CD4-positive, alpha-beta T cell treated with Interleukin-4 for 4 hours (primary cell): ENCODE measurements at places on chromosomes 3 and 15.

- DNase-seq: peak; percentile 57
Measured at GRCh38 chr3:12891985-12892839, 50.8 kb upstream of the RPL32 start.

GRCh38 chr3:124967964-124968363 is 33.4 kb upstream of the MUC13 start:
- DNase-seq: no peak

DNA sequence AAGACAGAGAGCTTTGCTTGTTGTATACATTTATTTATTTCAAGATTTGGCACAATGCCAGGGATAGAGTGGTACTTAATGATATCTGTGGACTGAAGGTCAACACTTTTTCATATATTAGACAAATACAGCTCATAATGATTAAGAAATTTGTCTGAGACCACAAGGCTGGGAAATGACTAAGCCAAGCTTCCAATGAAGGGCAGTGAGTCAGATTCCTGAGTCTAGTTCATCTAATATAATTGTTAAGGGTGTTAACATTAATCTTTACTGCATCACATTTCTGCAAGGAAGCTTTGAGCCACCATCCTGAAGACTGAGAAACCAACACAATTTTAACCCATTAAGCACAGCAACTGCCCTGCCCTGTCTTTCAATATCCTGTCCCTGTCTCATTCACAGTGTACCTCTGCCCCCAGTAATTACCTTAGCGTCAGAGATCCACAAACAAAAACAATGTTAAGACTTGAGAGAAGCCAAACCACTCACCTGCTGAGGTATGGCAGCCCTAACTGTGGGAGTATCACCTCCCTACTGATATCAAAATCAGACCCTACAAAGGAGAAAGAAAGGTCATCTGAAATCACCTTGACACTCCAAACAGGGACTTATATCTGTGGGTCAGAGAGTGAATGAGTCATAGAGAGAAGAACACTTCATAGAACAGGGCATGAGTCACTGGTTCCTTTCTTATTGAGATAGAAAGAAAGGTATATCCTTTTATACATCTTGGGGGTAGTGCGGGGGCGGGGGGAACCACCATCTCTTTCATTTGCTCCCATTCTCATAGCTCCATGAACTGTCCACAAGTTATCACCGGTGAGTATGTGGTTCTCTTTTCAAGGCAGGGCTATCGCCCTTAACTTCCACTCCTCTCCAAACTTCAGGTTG is 74.7 kb downstream of the MAGI1 start:
- DNase-seq: no peak

DNA sequence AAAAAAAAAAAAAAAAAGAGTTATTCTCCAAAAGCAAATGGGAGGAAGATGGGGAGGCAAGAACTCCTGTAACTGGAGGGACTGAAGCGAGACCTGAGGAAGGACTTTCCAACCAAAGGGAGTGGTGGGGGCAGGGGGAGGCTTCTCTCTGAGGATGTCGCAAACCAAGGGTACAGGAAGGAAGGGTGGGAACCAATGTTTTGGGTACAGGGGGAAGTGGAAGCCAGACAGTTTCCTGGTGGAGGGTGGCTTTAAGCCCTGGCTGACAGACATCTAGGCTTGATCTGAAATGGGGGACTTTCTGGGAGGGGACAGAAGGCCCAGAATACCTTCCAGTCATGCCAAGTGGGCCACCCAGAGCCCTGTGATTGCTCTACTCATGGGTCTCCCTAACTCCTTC is 27.0 kb downstream of the VIPR1 start:
- DNase-seq: peak; percentile 43

DNA sequence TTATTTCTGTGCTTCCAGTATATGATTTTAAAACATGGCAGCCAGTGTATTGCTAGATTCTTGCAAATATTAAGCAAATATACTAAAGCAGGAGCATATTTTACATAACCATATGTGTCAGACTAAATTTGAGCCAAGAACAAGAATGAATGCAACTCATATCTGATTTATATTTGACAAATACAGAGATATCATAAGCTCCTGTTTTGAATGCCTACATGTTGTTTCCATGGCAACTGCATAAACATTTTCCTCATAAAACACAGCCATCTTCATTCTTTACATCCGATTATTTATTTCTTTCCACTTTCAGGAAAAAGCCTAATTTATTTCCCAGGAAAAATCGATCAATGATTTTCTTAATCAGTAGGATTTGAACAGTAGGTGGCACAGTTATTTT is 172.2 kb upstream of the TSPAN3 start:
- DNase-seq: no peak

- DNase-seq: no peak
Measured at GRCh38 chr3:61903931-61904657, 342.7 kb downstream of the PTPRG start.

DNA sequence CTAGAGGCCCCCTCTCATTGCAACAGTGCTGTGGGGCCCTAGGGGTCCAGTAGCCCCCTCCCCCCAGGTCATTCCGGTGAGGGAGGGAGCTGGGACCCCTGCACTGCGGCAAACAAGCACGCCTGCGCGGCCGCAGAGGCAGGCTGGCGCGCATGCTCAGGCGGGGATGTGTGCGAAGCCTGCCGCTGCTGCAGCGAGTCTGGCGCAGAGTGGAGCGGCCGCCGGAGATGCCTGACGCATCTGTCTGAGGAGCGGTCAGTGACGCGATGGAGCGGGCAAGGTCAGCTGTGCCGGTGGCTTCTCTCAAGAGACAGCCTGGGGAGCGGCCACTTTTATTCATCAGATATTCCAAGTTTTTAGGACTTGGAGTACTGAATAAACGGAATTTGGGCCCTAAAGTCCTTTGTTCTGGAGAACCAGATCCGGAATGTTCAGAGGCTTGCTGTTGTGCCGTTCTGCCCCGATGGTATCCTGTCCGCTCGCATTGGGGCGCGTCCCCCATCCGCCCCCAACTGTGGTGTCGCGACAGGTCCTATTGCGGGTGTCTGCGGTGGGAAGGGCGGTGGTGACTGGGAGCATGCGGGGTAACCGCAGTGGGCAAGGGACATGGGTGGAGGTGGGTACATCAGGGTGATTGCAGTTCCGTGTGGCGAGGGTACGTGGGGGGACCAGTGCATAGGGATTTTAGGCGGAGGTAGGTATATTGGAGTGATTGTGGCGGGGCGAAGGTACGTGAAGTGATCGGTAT is at the start of the genes SNRPN and SNURF:
Gene SNRPN, plus strand, starts transcription at position 205 of the 748 bp plus-strand sequence. CDS start 19,467 bp downstream, outside the sequence.
Gene SNURF, plus strand, starts transcription at position 205 of the 748 bp plus-strand sequence. Its CDS starts 62 bp downstream, at position 267.
- peak; percentile 57 for DNase-seq

- peak; percentile 40 for DNase-seq
Measured at GRCh38 chr15:69523010-69524001, 70.7 kb downstream of the RPLP1 start.

DNA sequence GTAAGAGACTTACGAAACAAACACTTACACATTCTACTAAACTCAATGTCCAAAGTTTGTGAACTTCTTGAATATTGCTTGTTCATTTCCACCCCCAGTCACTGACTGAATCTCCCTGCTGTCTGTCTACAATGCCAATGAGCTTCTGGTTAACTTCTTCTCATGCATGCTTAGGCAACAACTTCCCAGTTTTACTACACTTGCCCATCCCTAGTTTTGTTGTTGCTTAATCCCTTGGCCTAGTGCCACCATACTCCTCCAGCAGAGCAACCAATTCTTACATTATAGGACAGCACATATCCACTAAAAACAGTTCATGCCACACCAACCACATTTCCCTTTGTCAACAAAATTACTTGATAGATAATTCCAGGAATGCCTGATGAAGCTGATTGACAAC is 40.9 kb upstream of the CCR2 start:
- DNase-seq: no peak

- DNase-seq: no peak
Measured at GRCh38 chr3:16401273-16401672, 112.2 kb downstream of the RFTN1 start.

GRCh38 chr3:69194431-69195165 is 72.2 kb upstream of the LMOD3 start:
- no peak for DNase-seq
